Stimulated activated CD4-positive, alpha-beta T cell treated with anti-CD3 and anti-CD28 coated beads, Interleukin-4, amount 100 ng/mL, for 4 hours (primary cell): ENCODE measurements at places on chromosomes 5 and 9.

- DNase-seq = no peak
These were observed 457.3 kb downstream of the DMAC1 start for GRCh38 chr9:7342229-7342628.

DNA sequence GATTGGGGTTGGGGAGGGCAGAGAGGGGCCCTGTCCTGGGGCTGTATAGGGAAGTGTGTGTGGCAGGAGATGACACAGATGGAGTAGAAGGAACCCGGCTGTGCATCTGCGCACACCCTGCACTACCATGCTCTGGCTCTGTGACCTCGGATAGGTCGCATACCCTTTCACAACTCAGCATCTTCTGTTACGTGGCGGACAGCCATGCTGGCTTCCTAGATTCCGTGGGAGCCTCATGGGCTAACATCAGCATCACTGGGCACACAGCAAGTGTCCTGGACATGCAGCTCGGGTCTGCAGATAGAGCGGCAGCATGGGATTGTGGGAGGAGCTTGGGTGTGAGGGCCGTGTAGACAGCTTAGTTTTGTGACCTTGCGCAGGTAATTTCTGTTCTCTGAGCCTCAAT lies 9.2 kb downstream of the ARPC5L start:
- DNase-seq = no peak

DNA sequence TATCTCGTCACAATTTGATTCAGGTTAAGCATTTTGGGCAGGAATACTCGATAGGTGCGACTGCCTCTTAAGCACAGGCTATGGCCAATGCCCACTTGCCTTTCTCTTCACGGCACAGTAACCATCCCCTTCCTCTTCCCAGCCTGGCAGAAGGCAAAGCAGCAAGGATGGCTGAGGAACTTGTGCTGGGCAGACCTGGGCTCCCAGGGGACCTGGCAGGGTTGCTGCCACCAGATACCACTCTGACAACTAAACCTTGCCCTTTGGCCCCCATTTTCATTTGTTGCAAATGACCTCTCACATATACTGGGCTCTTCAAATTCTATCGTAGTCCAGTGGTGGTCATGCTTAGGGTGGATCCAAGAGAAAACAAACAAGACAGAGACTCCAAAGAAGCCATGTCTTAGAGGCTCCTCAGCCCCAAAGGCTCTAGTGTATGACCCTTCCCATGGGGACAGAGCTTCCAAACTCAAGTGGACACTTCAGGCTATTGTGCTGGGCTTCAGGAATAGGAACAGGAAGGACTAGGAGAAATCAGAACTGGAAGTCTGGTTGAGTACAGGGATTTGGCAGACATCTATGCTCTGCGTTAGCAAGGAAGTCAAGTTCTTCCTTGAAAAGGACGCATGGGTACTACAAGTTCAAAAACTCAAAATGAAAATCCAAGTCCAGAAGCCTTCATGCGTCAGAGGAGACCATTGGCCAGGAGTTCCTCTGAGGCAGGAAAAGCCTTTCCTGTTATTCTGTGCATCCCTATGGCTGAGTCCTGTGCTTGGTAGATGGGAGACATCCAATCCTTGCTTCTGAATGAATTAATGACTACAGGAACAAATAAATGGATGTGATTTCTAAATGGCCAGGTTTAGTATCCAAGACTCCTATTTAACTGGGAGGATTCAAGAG lies 64.6 kb upstream of the PLPP1 start:
- no peak for DNase-seq

DNA sequence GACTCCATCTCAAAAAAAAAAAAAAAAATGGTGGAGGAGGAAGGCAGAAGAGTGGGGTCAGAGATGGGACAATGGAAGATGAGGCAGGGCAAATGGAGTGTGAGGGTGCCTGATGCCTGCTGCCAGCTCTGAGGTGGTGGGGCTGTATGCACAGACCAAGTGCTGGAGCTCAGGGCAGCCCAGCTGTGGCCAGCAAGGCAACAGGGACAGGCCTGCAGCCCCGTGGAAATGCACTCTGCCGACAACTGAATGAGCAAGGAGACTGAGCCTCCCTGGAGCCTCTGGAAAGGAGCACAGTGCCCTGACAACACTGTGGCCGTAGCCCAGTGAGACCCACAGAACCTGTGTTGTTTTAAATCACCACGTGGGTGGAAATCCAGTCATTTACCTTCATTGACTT lies 22.9 kb upstream of the SMIM32 start:
- DNase-seq = no peak

DNA sequence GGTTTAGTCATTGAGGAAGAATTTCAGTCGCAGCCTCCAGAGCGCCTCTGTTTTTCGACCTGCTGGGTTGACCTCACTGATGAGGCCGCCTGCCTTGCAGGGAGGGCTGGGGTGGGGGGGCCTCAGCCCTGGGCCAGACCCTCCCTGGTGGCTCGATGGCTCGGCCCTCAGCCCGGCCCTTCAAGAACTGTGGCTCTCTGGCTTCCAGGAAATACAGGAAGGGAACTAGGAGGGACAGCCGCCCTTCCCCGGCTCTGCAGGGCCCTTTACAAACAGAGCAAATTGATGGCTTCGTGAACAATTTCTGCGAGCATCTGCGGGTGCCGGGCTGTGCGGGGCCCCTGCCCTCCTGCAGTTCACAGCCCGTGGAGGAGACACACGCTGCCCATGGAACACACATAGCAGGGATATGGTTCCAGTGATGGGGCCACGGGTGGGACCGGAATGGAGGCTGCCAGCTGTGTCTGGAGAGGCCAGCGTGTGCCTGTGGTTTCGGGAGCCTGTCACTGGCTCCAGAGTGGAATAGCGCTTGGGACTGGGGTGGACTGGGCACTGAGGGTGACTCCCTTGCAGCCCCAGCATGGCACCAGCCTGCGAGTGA lies 39.6 kb downstream of the COL5A1 start:
- no peak for DNase-seq

GRCh38 chr5:61489574-61489973 lies 157.5 kb downstream of the ZSWIM6 start:
- DNase-seq = no peak

GRCh38 chr9:127568971-127569885 lies 42.8 kb upstream of the STXBP1 start:
- DNase-seq = peak; percentile 82
